ENCODE measurements at places on chromosomes 16 and 17.

DNA sequence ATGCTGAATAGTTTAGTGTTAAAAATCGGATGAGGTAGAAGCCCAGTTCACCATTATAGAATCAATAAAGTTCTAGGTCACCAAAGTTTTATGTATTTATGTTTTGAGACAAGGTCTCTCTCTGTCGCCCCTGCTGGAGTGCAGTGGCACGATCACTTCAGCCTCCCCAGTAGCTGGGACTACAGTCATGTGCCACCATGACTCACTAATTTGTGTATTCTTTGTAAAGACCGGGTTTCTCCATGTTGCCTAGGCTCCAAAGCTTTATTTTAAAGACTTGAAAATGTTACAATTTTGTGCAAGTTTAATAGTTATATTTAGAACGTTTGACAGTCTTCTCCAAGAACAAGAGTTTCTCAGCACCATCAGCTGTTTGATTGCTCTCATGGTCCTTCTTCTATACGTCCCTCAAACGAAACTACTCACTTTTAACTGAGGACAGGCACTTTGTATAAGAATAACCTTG, 32.1 kb downstream of the NDE1 start:
- peak; percentile 33 for DNase-seq

DNA sequence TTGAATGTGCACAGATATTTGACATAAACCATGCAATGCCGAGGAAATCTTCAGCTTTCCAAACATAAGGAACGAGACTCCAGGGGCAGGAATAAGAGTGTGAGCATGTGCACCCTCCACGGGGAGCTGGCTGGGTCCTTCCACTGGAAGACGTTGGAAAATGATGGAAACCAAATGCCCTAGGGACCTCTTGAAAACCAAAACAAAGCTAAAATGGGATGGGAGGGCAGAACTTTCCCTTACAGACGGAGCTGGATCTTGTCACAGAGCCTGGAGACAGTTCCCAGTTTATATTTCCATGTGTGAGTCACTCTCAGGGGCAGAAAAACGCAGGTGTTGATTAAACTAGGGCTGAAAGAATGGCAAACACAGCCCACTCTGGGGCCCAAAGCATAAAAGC, 34.4 kb upstream of the DNAH17 start:
- DNase-seq = no peak

GRCh38 chr16:84970447-84971127, 40.7 kb downstream of the ZDHHC7 start:
- peak; percentile 57 for DNase-seq

GRCh38 chr17:76700270-76700616, 10.5 kb downstream of the MXRA7 start:
- DNase-seq = no peak

DNA sequence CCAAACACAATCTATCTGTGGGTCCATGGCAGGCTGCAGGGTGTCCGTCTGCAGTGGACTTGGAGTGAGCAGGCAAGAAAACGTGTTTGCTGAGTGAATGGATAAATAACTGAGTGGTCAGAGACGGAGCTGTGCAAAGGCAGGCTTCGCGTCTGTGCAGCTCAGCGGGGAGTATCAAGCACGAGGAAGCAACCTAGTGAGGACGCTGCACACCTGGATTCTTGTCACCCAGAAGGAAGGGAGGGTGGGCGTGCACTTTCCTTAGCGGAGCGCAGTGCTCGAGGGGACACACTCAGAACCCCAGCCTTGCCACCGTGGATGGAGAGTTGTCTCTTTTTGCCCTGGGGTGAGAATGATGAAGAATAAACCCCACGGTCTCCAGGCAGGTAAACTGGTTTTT, 1.5 kb upstream of the RCVRN start:
- no peak for DNase-seq

DNA sequence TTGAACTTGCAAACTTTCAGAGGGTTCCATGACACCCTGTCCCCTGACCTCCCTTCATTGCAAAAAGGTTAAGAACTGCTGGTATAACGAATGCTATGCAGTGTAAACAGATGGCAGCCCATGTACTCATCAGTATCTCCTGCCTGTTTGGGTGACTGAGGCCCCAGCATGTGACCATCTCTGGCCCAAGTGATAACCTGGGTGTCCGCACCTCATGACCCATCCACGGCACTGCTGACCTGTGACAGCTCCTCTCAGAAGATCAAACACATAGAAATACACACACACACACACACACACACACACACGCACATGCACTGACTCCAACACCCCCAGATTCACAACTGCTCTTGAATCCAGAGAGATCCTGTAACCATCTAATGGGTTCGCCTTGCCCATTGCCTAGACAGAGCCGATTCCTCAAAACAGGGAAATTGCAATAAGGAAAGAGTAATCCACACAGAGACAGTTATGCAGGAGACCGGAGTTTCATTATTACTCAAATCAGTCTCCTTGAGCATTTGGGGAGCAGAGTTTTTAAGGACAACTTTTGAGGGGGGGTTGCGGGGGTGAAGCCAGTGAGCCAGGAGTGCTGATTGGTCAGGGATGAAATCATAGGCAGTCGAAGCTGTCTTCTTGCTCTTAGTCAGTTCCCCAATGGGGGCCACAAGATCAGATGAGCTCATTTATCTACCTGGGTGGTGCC, 11.3 kb upstream of the PHOSPHO1 start:
- DNase-seq = no peak

- DNase-seq = no peak
Observed at GRCh38 chr17:28760601-28761562, 17.1 kb downstream of the TRAF4 start.

GRCh38 chr17:48792033-48792798, 24.8 kb downstream of the TTLL6 start:
- no peak for DNase-seq

DNA sequence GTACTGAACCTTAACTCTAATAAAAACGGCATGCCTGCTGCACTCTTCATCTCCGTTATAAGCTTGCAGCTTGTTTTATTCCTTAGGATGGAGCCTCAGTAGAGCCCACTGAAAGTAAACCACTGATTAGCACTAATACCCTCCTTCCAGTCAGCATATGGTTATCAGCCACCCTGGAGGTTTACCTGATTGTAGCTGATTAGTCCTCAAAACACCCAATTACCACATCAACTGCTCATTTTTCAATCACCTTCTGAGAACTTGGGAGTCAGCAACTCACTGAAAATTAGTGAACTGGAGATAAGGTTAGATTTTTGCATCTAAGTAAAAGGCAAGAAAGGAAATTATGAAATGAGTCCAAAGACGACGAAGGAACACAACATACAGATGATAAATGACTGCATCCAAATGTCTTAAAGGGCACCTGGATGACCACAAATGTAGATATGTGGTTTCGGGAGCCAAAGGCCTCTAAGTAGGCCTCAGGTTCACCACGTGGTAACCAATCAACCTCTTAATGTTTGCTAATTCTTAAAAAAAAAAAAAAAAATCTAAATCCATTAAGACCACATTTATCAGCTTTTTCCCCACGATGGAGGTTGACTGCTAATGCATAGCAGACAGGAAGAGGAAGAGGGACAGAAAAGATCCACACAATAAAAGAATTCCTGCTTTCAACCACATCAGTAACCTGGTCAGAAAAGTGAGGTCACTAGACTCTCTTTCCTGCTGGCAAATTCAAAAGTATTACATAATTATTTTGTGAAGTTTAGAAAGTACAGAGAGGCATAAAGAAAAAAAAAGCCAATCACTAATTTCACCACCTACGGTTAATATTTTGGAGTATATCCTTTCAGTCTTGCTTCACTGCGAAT, 28.0 kb downstream of the DCUN1D3 start:
- DNase-seq = no peak

DNA sequence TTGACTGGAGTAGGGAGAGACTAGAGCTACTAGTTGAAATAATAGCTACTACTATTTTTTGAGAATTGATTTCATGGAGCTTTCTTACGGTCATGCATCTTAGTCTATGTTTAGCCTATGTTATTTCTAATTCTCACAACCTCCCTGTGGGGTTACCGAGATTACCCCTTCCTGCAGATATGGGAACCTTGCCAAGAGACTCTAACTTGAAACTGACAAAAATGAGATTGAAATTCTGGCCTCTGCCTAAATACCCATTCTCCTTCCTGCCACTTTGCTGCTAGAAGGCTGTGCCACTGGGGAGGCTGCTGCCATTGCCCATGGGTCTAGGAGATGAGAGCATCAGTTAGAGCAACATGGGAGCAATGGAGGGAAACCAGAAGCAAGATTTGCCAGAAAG, 410.3 kb downstream of the CDH13 start:
- DNase-seq = no peak

DNA sequence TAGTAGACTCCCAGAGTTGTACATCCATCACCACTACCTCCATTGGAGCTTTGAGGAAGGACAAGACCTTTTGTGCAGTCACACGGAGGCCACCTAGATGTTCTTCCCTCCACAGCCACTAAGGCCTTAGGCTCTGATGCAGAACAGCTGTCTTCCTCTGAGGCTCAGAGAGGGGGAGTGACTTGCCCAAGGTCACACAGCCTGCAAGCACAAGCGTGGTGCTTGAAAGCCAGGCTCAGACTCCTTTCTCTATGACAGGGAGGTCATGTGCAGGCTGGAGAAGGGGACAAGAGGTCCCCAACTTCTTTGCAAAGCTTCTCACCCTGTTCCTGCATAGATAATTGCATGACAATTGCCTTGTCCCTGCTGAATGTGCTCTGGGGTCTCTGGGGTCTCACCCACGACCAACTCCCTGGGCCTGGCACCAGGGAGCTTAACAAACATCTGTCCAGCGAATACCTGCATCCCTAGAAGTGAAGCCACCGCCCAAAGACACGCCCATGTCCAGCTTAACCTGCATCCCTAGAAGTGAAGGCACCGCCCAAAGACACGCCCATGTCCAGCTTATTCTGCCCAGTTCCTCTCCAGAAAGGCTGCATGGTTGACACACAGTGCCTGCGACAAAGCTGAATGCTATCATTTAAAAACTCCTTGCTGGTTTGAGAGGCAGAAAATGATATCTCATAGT, 12.7 kb downstream of the SCGB1C2 start:
- DNase-seq = no peak

DNA sequence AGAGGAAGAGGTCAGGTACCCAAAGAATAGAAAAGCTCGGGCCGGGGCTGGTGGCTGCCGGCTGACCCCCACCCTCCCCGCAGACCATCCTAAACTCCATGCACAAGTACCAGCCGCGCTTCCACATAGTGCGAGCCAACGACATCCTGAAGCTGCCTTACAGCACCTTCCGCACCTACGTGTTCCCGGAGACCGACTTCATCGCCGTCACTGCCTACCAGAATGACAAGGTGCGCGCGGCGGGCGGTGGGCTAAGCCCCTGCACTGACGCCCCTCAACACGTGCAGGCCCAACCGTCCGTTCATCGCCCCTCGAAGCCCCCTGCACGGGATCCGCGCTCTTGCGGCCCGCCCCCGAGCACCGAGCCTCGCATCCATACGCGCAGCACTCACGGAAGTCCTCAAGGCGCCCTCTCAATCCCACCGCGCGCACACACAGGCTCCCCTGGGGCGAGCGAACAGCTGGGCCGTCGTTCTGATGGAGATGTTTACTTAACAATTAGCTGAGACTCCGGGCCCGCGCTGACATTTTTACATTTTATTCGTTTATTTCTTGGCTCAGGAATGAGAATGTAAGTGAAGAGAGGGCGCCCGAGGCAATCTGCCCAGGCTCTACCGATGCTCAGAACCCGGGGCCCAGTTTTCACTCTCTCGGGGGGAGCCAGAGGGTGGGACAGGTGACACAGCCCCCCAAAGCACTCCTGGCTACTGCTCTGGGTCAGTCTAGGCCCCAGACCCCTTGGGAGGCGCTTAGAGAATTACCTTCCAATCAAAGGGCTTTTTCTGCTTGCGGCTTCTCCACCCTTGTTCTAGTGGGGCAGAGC, 3.5 kb downstream of the TBX2 start:
- no peak for DNase-seq

DNA sequence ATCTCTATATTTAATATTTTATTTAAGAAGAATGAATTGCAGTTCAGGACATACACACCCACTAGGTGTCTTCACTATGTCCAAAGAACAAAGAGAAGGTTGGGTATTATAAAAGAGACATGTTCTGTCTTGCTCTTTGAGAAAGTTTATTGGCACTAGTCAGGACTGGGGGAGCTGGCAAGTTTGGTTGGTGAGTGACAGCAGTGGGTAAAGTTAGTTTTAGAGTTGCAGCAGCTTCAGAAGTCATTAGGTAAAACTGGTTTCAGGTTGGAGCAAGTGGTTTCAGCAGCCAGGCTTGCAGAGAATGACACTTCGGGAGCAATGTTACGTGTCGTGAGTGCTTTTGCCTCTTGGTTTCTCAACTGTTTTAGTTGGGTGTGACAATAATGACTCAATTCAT, 142.2 kb upstream of the HS3ST3A1 start:
- DNase-seq = no peak

DNA sequence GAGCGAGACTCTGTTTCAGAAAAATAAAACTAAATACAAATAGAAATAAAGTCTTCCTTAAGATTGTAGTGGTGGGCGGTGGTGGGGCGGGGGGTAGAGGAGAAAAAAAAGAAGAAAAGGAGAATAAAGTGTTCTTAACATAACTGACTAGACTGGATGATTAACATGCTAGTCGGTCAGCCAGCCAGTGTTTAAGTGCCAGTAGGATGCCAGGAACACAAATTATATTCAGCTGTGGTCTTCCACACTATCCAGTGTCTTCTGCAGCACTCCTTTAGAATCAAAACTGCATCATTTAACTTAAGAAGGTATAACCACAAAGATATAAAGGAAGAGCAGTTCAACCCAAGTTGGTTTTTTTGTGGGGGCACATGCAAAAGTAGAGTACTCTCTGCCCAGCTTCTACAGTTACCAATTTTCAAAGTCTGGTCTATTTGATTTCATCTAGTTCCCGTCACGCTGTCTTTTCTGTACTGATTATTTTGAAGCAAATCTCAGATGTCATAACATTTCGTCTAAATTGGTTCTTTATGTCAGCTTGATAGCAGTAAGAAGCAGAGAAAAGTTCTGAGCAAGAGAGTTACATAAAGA, 15.8 kb downstream of the HEATR3 start:
- no peak for DNase-seq

DNA sequence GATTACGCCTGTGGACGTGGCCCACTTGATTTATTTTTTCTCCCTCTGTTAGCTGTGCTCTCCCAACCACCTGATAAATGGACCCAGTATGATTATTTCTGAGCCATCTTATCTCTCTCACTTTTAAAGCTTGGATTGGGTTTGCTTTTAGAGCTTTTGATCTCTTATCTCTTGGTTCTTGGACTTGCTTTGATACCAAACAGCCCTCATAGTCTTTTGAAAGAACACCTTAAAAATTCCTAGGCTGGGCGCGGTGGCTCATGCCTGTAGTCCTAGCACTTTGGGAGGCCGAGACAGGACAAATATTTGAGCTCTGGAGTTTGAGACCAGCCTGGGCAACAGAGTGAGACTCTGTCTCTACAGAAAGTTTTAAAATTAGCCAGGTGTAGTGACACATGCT, 25.8 kb downstream of the SMTNL2 start:
- DNase-seq = no peak

GRCh38 chr16:88888461-88889387, 22.3 kb upstream of the PABPN1L start:
- DNase-seq = no peak

DNA sequence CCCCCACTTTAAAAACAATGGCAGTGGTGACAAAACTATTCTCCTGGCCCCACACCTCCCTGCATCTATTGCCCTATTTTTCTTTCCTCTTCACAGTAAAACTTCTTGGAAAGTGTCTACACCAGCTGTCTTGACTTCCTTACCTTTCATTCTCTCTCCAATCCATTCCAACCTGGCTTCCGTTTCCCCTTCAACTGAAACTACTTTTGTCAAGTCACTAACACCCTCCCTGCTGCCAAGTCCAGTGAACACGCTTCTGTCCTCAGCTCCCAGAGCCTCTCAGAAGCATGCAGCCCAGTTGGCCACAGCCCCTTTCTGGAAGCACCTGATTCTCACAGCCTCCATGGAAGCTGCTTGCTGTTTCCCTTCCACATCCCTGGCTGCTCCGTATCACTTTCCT, 4.0 kb upstream of the SCN4A start:
- no peak for DNase-seq

GRCh38 chr16:74322301-74322710, 25.7 kb downstream of the PSMD7 start:
- no peak for DNase-seq
